Stimulated activated CD4-positive, alpha-beta T cell treated with anti-CD3 and anti-CD28 coated beads, Interleukin-12 subunit alpha, Interleukin-12 subunit beta, amount 100 ng/mL, for 48 hours (primary cell): ENCODE measurements at places on chromosomes 6 and 20.

DNA sequence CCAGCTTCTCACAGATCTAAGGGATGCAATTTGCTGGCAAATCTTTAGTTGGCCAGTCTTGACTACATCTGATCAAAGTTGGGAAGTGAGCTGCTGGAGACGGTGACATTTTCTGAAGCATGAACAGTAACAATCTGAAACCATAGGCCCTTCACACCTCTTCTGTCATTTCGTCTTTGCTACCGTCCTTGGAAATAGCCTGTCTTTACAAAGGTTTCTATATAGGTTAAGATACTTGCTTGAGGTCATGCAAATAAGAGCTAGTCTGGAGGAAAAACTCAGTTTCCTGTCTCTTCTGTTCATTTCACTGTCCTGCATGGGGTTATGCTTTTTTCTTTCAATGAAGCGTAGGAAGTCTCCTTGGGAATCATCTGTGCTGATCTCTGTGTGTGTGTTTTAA is 55.6 kb downstream of the CARMIL1 start:
- DNase-seq, result no peak

DNA sequence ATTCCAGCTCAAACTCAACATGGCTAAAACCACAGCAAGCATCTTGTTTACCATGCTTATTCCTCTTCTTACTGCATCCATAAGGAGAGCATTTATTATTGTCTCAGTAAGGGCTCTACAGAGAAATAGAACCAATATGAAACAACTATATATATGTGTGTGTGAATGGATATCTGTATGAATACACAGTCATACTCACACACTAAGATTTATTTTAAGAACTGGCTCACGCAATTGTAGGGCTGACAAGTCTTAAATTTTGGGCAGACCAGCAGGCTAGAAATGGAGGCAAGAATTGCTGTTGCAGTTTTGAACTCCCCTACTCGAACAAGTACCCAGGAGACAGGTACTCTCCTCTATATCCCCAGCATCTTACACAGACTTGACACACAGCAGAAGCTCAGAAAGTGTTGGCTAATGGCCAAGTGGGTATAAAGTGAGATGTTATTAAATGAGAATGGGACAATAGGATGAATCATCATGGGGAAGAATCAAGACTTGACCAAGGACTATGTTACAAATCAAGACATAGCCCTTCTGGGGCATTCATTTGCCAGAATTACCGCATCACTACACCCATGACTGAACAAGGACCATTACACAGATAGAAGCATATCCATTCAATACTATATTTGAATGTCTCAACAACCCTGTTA is 13.0 kb downstream of the ZHX3 start:
- no peak for DNase-seq

DNA sequence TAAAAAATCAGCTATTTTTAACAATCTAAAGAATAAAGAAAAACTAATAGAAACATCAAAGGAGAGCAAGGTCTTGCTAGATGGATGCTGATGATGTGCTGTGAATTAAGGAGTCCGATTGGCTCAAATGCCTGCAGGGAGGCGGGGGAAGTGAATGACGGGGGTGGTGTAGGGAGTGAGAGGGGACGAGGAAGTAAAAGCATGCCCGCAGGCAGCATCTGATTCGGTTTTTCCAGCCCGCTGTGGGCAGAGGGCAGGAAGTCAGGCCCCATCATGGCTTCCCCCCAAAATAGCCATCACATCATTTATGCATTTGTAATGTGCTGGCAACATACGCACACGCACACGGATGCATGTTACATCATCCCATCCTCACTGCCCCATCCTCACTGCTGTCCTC is 10.3 kb downstream of the RSPO4 start:
- DNase-seq, result no peak

- no peak for DNase-seq
These were observed 1.1 kb downstream of the AGPAT4 start for GRCh38 chr6:161272635-161273273.

- no peak for DNase-seq
These were observed 43.2 kb downstream of the NCOA3 start for GRCh38 chr20:47544852-47545251.

DNA sequence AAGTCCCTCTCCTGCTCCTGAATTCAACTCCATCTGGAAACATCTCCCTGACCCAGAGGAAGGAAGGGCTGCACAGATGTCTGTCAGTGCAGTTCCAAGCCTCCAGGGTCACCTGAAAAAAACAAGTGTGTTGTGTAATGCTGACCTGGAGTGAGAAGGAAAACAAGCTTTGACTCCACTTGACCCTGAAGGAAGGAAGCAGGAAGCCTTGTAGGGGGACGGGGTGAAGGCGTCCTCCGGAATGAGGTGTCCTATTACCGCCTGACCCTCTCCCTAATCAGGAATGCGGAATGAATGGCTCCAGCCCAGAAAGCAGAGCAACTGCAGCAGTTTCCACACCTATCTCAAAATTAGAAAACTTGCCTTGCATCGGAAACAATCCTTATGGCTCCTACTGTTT is 13.9 kb upstream of the ADGRF5 start:
- DNase-seq, result no peak

- no peak for DNase-seq
These were observed 28.8 kb downstream of the RWDD2A start for GRCh38 chr6:83221889-83222479.

DNA sequence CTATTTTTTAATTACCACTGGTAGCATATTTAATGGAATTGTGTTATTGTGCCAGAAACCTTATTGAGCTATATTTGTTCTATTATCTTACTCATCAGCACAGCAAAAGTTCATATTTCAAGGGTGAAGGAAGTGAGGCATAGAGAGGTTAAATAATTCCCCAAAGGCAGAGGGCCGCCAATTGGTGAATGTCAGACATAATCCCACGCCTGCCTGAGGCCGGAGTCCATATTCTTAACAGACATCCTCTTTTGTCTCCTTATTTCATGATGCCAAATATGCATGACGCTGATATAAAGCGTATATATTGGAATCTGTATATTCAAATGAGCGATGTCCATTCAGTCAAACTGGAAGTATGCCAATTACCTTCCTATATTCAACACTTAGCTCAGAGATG is 505.0 kb upstream of the SLC35B3 start:
- DNase-seq, result no peak

- no peak for DNase-seq
These were observed 108.2 kb downstream of the NOL4L start for GRCh38 chr20:32476684-32477593.

GRCh38 chr6:24255676-24256075 is 102.2 kb downstream of the DCDC2 start:
- DNase-seq, result no peak

- DNase-seq, result no peak
These were observed 224.9 kb downstream of the ANKRD60 start for GRCh38 chr20:58003525-58003924.

DNA sequence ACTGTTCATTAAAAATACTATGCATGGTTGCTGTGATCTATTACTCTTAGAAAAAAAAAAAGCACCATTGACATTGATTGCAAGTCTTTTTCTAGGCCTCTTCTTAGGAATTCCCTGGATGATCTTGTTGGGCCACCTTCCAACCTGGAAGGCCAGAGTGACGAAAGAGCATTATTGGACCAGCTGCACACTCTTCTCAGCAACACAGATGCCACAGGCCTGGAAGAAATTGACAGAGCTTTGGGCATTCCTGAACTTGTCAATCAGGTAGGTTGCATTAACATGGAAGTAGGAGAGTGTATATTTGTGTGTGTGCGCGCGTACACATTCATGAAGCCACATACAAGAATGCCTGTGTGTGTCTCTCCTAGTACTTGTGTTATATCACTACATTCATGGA is 140.4 kb downstream of the NCOA3 start:
- no peak for DNase-seq
